ENCODE measurements at places on chromosomes 1 and 21.

DNA sequence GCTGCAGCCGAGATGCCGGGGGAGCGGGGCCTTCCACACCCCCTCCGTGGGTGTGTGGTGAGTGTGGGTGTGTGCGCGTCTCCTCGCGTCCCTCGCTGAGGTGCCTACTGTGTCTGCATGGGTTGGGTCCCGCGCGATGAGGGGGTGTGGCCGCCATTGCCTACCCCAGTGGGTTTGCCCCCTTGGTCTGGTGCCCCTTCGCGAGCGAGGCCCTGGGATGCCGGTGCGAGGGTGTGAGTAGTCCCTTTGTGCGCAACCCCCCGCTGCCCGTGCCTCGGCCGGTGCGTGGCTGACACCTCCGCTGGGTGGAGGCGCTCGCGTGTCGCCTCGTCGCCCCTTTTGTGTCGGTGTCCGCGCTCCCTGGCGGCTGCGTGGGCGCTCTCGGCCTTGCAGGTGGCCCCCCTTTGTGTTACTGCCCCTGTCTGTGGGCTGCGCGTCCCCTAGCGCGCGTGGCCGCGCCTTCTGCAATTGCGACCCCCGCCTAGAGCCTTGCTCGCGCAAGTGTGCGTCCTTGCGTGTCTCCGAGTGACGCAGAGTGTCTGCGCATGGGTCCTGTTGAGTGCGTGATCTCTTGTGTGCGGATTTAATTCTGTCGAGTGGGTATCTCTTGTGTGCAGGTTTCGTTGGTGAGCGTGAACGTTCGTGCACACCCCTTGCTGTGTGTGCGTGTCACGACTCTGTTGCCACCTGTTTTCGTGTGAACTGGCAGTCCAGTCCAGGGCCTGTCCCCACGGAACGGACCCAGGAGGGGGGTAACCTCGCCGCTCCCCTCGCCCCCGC lies 553 bp downstream of the TTC3 start:
- DNase-seq: peak; percentile 61

DNA sequence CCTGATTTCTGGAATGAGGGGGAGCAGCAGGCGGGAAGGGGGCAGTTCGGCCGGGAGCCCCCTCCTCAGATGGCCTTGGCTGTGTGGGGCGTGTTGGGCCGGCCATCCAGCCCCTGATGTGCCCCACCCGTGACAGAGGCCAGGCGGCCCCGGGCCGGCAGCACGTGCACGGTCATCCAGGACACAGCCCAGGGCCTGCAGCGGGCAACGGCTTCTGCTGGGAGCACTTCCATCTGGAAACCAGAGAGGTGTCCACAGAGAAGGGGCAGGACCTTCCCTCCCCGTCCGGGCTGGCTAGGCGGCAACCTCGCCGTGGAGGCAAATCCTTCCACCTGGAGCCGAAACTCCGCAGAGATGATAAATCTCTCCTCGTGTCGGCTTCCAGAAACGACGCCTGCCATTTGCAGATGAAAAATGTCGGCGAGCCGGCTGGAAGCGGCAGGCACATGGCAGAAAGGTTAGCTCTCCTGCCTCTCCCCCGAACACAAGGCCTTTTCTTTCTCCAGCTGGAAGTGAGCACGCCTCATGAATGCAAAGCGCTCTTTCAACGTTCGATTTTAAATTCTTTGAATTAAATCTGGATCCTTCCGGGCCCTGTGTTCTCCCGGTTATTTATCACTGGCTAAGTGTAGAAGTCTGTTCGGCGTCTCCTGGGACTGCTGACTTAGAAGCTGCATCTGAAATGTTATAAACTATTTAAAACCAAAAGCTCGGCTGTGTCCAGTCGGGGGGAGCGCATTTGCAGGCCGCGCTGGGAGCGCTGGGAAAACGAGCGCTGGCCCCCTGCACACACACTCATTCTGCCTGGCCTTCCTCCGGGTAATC lies 9.4 kb upstream of the ACTRT2 start:
- no peak for DNase-seq

- no peak for DNase-seq
Measured at GRCh38 chr1:154129391-154129970, 25.4 kb downstream of the NUP210L start.

GRCh38 chr1:9675393-9675792 lies 23.9 kb downstream of the PIK3CD start:
- DNase-seq: no peak

- no peak for DNase-seq
Measured at GRCh38 chr1:192983349-192983980, 75.7 kb downstream of the UCHL5 start.

DNA sequence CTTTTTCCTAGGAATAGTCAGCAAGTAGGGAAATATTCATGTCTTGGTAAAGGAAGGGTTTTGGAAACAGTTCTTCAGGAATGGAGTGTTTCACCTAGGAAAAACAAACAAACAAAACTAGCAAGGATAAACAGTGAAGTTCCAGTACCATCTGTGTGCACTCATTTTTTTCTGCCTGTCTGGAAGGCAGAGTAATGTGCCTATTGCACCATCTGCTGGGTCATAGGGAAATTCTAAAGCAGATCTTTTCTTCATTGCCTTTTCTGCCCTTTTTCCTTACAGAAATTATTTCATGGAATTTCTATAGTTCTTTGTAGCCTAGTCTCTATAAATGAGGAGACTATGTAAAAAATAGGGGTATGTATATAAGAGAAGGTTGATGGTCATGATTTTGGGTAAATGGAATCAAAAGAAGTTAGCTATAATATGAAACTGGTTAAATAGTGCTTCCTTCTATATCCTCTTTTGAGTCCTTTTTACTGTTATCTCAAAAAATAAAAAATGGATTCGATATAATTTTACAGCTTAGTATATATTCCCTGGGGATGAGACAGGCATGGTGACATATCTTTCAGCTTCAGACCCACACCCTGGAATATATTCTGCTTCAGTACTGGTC lies 3.4 kb upstream of the HRNR start:
- no peak for DNase-seq

GRCh38 chr1:65267683-65268082 lies 41.7 kb upstream of the DNAJC6 start:
- no peak for DNase-seq

- no peak for DNase-seq
Measured at GRCh38 chr1:55124470-55124869, 85.1 kb downstream of the PCSK9 start.

GRCh38 chr1:223363057-223363855 lies 720 bp downstream of the SUSD4 start:
- no peak for DNase-seq

DNA sequence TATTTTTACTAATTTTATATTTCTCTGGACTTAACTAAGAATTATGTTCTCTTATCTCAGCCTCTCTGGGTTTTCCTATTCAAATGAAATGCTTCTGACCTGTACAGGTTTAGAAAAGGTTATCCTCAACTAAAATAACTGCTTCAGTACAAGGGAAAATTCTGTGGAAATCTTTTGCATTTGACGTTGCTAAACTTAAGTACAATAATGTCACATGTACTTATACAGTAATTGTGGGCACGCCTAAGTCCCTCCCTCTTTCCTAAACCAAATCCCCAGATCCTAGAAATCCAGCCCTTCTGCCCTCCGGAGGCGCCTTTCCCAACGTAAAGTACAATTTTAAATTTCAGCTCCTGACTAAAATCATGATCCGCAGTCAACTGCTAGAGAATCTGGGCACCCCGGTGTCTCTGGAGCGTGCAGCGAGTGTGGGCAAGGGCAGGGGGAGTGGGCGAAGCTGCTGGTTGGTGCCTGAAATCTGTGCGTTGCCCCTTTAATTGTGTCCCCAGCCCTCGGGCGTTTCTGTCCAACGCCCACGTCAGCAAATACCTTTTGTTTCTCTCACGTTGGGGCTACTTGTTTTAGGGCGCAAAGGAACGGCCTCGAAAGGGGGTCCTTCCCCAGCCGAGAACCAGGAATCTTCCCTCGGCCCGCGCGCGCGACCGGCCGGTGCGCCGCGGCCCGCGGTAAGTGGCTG lies at the start of gene ZBTB8A:
Gene ZBTB8A (plus strand): TSS at position 541 of the 697 bp plus-strand sequence. CDS start 53,505 bp downstream, outside the sequence.
- no peak for DNase-seq

DNA sequence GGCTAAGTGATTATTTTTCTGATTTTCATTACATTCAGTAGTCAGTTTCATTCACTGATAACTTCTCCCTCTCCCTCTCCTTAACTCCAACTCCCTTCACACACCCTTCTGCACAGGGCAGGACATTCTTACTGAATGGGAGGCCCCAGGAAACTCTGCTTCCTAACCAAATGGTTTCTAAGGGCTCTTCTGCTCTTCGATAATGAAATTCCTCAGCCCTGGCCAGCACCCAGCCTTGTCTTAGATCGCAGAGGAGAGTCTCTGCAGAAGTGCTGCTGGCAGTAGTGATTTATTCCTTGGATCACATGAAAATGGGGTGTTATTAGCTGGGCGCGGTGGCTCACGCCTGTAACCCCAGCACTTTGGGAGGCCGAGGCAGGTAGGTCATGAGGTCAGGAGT lies 16.4 kb downstream of the PLEKHM2 start:
- DNase-seq: no peak

DNA sequence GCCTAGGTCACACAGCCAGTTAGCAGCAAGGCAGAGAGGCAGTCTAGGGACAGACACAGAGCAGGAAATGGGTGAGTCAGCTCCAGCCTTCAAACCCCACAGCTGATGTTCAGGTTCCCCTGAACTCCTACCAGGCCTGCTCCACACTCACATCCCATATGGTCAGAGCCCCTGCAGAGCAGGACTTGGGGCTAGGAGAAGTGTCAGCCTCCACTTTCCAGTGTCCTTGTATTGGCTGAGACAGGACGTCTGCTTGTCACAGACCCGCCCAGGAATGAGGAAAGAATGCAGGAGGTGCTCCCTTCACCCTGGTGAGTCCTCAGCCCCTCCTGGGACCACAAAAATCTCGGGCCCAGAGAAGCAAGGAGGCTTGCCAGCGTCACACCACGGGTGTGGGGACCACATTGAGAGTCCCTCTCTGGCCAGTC lies 92.5 kb downstream of the LACTBL1 start:
- DNase-seq: no peak

DNA sequence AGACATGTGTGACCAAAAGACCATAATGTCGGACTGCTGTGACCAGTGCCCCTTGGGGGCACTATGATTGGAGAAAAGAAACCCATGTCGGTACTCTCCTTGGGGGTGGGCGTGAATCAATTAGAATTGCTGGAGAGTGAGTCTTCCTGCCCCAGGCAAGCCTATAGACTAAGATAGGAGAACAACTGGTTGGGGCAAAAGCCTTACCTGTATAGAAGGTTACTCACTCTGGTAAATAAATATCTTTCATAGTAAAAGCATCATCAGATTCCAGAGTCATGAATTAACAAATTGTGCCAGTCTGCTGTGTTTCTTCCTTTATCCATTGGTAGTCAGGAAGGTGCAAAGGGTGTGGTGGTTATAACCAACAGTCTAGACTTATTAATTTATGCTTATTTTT lies 2.9 kb upstream of the PTGFRN start:
- DNase-seq: no peak

- no peak for DNase-seq
Measured at GRCh38 chr1:226476648-226477319, 68.9 kb upstream of the PARP1 start.

DNA sequence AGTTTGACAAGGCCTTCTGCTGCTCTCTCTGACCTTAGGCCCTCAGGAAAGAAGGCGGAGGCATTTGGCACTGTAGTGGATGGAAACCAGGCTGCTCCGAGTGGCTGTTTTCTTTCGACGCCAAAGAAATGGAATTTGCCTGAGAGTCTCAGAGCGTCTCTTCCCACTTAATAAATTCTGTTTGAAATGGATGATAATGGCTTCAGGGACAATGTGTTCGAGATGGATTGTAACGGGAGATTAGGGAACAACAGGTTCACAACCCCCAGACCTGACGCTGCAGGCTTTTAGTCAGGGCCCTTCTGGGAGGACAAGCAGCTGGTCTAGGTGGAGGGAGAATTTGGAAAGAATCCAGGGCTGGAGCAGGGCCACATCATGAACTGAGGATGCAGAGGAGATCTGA lies 58.6 kb downstream of the TLR5 start:
- DNase-seq: no peak

DNA sequence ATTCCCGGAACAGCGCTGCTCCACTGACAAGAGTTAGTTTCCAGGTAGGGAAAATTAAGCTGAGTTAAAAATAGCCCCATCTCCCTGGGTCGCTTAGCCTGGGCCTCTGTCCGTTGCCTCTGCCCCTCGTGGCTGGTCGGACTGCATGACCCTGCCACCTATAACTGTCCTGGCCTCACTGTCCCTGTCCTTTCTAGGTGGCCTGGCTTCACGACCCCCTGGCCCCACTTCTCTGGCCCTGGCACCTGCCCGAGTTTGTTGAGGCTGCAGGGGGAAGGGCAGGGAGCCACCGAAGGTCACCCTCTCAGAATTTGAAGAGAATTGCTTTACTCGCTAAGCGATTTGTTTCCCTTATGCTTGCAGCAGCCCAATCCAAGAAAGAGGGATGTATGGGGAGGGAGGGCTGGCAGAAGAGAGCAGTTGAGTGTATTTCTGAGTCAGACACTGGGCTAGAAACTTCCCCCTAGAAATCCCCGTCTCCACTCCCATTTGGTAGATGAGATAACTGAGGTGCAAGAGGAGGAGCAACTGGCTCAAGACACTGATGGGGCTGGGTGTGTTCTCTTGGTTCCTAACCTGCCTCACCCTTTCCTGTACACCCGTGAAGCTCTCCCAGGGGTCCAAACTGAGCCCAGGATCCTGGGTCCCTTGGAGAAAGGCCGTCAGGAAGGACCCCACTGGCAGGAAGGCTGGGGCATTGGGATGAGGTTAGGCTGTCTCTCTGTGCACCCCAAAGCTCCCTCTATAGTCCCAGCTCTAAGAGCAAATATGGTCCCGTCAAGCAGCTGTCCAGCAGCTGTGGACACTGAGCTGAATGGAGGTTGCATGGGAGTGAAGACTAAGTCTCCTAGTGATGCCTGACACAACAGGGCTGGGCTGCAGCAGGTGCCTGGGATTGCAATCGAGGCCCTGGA lies 2.9 kb upstream of the EDN2 start:
- no peak for DNase-seq

DNA sequence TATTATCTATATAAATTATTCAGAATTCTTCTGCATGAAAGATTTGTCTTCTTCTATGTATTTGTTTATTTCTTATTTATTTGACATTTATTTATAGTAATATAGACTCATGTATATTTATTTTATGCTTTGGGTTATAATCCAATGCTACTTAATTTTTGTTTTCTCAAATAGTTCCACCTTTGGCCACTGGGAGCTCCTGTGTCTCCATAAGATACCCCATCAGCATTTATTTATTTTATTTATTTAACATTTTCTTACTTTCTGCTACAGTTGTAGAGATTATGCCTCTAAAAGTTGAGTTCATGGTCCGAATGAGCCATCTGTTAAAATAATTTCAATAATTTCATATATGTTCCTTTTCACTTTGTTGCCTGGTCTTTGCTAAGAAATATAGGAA lies 289.4 kb downstream of the ADGRL2 start:
- no peak for DNase-seq

DNA sequence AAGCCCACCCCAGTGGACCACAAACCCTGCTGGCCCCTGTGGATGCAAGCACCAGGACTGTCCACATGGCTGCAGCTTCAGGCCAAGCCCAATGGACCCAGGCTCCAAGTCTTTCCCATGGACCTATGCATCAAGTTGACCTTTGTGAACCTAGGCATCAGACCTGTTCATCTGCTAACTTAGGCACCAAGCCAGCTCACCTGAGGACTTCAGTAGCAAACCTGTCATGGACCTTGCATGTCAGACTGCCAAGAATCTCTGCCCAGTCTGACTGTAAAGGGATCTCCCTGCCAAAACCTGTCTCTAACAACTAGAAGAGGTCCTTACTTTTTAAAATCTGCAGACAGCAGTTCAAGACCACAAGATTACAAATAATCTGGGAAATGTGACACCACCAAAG lies 37.8 kb downstream of the FMO3 start:
- DNase-seq: no peak
